ENCODE measurements at places on chromosomes 16 and 17.

- DNase-seq, result no peak
Observed at GRCh38 chr16:84884596-84885341, 65.0 kb downstream of the CRISPLD2 start.

DNA sequence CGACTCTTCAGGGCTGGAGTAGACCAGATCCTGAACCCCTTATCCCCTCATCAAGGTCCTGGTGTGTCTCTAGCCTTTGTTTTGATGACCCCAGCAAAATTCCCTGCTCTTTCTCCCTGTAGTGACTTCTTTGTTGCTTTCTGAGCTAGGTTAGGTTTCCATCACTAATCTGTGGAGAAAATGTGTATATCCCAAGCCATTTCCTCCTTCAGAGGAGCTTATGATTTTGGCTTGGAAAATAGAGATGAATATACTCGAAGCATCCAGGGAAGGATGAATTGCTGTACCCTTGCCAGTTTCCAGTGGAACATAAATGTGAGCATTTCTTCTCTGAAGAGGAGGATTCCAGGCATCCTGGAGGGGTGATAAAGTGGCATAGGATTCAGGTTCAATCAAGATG lies 55.8 kb downstream of the KSR1 start:
- DNase-seq, result no peak

DNA sequence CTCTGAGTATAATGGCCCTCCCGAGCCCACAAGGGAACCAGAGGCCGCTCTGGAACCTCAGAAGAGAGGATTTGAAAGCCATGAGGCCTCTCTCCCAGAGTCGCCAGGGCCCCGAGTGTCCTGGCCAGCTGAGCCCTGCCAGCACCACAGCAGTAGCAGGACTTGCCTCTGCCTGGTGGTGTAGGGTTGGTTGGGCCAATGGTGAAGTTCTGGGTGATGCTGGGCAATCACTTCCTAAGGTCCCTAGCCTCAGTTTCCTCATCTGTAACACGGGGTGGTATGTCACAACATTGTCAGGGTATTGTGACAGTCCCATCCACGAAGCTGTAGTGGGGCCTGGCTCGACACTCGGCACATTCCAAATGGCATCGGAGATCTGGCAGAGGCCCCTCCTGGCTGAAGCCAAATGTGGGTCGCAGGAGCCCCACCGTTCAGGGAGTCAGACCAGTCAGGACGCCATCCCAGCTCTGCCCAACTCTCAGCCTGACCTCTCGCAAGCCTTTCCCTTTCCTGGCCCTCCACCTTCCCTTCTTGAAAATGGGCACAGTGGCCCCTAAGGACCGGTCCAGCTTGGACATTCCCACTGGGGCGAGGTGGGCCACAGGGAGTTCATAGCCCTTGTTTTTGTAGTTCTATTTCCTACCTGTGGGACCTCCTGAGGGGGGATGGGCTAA lies 1.7 kb downstream of the NATD1 start:
- no peak for DNase-seq

DNA sequence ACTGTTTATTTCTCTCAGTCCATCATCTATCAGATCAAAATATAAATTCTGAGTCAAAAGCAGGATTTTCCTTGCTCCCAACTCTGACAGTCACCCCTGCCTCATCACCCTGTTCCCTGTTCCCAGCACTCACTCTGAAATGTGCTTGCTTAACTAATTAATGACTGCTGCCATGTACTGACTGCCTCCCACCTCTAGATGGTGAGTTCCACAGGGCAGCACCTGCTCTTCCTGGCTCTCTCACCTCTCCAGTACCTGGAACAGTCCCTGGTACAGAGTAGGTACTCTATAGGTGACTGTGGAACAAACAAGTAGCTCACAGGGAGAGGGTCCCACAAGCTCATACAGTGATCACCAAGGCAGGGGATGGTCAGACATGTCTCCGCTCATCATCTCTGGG lies 114.3 kb upstream of the C16orf82 start:
- no peak for DNase-seq

DNA sequence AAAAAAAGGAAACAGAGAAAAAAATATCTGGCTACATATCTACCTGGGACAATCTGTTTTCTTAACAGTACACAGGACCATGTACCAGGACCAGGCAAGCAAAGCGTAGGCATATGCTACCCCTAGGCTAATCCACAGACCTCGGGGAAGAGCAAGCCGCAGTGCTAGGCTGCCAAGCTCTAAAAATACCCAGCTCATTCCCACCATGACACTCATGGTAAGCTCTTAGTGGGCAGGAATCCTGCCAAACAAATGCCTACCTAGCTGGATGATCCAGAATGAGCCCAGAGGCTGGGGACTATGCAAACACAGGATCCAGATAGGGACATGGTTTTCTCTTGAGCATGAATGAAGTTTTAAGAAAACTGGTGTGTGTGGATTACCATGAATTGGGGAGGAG lies 95.6 kb downstream of the GRIN2A start:
- no peak for DNase-seq

DNA sequence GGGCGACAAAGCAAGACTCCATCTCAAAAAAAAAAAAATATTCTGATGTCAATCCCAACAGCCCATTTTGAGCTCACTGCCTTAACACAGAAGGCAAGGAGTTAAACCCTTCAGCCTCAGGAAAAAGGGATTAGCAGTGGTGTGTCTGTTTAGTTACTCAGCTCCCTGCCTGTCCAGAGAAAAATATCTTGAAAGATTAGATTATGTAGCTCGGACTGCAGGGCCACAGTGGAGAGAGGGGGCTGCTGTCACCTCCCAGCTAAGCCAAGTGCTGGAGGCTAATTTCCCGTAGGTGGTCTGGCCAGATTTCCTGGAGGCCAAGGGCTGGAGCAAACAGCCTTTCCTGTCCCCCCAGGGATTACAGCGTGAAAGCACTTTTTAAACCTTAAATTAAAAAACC lies 50.3 kb downstream of the C16orf95 start:
- no peak for DNase-seq

Measured in GM19239 (cell line).